ENCODE measurements at places on chromosomes 4 and X.

- peak; percentile 68 for DNase-seq
Measured at GRCh38 chrX:21374163-21374993, at the start of gene CNKSR2. Gene CNKSR2 (plus strand): TSS chrX:21374418. CDS start chrX:21374898, 480 bp downstream.

DNA sequence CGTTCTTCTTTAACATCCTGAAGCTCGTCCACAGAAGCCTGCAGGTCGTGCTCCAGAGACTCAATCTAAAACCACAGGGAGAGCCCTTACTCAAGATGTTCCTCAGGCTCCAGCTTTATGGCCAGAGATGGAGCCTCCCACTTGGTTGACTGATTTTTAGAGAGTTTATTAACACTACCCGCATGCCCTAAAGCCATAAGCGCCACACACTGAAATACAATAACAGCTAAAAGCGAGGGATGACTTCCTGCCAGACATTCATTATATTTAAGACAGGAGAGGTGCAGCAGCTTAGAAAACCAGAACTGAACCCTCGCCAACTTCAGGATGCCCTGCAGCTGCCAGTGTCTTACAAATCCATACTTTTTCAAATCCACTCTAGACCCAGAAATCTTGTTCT, 42.0 kb downstream of the SOD3 start:
- no peak for DNase-seq

GRCh38 chr4:22999419-22999818, 306.7 kb downstream of the GBA3 start:
- DNase-seq = no peak

DNA sequence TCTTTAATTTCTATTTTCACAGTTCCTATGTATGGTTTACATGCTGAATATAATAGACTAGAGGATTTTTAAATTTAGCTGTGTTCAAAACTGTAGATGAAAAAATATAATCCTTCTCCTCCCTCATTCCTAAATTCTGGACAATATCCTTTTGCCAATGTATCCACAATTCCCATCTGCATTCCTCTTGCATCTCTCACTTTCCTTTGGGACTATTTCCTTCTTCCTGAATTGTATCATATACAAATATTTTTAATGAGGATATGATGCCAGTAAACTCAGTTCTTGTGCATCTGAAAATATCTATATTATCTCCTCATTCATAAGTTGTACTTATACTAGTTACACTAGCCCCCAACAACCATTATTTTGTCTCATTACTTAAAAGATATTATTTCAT, 46.7 kb downstream of the DDX60L start:
- no peak for DNase-seq

GRCh38 chr4:54005475-54005874, 58.9 kb downstream of the CHIC2 start:
- DNase-seq = no peak

GRCh38 chr4:79597266-79597665, 189.2 kb upstream of the GK2 start:
- no peak for DNase-seq

DNA sequence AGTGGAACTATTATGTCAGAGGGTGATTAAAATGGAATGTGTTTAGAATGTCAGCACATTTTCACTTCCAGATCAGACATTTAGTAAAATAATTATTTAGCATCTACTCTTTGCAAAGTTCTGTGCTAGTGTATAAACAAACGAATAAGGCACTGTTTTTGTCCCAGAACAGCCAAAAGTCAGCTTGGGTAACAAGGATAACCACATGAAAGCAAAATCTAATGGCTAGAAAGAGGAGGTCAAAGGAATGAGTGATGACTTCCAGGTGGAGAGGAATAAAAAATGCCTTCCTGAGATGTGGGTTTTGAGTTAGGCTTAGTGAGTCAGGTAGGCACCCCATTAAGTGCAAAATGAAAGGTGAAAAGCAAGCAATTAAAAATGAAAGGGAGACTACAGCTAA, 112.6 kb downstream of the ATP10D start:
- DNase-seq = no peak

DNA sequence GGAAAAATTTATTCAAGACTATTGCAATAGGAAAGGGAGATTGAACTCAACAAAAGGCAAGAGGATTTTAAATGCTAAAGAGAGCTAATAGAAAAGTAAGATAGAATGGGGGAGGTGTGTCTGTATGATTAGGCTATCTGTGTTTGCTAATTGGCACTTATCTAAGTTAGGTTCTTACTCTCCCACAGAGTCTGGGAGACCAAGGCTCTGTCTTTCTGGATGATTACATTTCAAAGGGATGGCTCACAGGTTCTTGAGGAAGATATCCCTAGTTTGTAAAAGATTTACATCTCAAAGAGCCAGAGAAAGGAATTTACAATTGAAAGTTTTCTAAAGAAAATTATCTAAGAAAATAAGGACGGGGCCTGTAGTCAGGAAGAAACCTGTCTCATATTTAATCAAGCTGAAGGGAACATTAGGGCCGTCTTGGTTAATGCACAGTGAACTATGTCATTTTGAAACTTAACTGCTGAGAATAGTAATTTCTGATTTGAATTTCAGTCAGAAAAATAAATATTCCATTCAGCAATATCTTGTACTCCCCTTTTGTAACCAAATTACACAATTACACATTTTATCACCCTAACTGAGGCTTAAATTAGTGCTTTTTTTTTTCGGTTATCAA, 75.8 kb downstream of the MAGEB10 start:
- no peak for DNase-seq

DNA sequence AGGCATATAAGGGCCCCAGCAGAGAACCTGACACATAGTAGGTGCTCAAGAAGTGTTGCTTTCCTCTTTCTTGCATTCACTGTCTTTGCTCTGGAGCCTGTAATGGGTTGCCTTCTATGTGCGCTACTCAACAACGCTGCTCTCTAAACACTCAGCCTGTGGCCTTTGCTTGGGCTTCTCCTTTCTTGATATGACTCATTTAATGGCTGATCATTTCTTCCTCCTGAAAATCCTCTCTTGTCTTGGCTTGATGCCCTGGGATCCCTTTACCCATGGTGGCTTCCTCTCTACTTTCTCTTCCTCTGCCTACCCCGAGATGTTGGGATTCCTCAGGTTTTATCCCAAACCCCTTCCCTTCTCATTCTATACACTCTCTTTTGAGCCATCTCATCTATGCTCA, 19.9 kb upstream of the PJA1 start:
- DNase-seq = no peak

- DNase-seq = no peak
Measured at GRCh38 chr4:168705121-168705520, 208.3 kb downstream of the PALLD start.

DNA sequence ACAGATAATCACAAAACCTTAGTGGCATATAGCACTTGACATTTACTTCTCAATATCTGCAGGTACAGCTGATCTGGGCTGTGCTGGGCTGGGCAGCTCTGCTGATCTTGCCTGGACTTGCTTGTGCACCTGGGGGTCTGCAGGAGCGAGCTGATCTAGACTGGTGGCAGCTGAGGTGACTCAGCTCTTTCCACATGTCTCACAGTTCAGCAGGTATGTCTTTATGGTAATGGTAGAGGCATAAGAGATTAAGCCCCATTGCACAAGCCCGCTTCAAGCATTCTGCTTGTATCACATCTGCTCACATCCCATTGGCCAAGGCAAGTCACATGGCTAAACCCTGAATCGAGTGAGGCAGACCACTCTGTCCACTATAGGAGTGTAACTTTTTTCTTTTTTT, 506.7 kb downstream of the BCOR start:
- DNase-seq = no peak

DNA sequence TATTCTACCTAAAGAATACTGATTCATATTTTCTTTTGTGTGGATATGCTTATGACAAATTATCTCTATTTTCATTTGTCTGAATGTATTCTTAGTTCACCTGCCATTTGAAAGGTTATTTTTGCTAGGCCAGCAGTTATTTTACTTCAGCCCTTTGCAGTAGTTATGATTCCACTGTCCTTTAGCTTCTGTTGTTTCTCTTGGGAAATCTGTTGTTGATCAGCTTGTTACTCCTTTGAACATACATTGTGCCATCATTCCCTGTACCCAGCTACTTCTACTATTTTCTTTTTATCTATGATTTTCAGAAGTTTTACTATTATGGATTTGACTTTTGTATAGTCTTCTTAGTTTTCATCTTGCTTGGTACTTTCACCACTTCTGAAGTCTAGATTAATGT, 37.2 kb downstream of the RBM46 start:
- no peak for DNase-seq

GRCh38 chrX:100663642-100664041, 19.6 kb downstream of the SRPX2 start:
- no peak for DNase-seq

DNA sequence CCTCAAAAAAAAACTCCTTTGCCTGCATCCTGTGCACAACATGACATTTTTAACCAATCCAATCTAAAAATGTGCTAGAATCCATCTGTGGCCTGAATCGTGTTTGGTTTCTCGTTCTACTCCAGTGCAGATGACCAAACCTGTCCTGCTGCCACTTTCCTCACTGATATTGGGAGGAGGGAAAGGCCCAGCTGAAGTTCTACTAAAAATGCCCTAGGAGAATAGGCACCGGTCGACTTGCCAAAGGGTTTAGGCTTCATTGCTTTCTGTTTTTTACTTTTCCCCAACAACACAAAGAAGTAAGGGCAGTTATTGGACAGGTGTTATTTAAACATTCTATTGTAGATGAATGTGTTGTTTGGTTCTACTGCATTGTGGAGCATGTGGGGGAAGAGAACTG, 7.8 kb upstream of the FHDC1 start:
- no peak for DNase-seq

DNA sequence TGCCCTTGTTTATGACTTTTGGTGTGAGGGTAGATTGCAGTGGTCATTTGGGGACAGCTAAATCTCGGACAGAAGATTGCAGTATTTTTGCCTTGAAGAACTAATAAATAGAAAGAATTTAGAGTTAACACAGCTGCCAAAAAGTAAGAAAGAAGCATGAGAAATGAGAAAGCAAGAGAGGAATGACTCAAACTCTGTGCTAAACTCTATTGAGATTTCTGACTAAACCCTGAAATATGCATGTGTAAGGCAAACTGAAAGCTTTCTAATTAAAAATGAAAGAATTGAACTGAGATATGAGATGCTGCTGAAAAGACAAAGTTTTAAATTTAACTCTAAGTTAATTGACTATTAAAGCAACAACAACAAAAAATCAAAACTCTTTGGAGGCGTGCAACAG, 791.3 kb downstream of the RAB28 start:
- DNase-seq = no peak

DNA sequence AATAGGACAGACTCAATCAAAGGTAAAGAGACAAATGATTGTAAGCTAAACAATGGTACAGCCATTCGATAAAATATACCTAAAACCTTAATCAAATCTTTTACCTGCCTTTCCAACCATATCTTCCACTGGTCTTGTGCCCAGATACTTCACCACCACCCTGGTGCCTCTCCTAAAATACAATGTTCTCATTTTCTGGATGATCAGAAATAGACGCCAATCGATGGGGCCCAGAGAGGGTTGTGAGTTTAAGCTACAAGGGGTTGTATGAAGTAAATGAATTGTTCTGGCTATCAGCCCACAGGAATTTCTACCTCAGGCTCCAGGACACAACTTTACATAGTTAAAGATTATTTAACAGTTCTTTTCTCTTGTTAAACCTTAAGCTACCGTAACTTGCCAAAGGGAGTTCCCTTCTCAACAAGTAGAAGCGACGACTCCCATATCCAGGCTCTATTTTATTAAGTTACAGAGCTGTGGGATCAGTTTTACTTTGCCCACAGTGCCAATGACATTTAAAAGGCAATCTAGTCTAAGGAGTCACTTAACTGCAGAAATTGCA, 99.1 kb downstream of the CHRNA9 start:
- no peak for DNase-seq

Measured in stimulated activated CD4-positive, alpha-beta T cell treated with anti-CD3 and anti-CD28 coated beads, Interleukin-4, amount 100 ng/mL, for 4 hours (primary cell).